ENCODE measurements at places on chromosomes 12 and 14.

DNA sequence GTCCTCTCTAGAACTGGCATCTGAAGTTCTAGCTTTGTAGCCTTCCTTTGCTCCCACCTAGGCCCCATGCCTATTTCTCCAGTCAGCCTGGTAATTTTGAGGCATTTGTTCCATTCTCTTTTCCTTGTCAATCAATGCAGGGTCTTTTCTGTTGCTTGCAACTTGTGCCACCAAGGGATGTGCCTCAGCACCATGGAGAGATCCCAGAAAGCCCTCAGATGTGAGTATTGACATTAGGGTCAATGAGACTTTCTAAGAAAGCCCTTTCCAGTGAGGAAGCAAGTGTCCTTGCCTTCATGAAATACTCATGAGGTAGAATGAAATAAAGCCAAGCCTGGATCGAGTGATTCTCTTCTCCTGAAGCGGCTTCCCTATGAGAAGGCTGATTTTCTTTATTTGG lies 213.9 kb downstream of the SLC15A4 start:
- DNase-seq = no peak

DNA sequence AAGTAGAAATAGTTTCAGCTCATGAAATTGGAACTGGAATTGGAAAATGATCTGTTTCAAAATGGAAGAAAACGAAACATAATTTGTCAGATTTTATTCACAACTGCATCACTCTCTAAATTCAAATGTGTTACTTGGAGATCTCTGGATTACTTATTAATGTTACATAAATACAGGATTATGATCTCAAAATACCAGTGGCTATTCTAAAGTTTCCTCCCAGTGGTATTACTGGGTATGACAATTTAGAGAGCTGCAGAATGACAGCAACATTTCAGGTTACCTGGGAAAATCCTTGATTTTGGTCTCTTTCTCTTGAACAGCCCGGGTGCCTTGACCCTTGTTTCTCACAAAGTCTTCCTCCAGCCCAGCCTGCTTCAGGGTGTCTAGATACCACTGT lies 14.2 kb downstream of the FAM161B start:
- no peak for DNase-seq

GRCh38 chr12:109715310-109716091 lies 1.9 kb downstream of the FAM222A start:
- DNase-seq = no peak

- no peak for DNase-seq
Observed at GRCh38 chr12:121578230-121579189, 2.3 kb downstream of the KDM2B start.

DNA sequence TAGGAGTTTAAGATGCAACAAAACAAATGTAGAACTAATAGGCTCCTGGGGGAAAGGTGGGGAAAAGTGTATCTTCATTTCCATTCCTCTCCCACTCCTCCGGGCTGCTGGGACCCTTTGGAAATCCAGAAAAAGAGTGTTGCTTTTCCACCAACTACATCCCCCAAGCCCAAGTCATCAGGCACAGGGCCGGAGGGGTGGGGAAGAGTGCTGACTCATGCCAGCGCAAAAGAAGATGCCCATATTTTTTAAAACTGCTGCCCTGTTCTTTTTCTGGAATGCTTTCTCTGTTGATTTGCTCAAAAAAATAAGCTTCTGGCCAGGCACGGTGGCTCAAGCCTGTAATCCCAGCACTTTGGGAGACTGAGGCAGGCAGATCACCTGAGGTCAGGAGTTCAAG lies 70.9 kb downstream of the TBK1 start:
- no peak for DNase-seq

GRCh38 chr12:127052511-127053232 lies 1214.3 kb upstream of the TMEM132C start:
- no peak for DNase-seq
